ENCODE measurements at places on chromosomes 13 and 19.

DNA sequence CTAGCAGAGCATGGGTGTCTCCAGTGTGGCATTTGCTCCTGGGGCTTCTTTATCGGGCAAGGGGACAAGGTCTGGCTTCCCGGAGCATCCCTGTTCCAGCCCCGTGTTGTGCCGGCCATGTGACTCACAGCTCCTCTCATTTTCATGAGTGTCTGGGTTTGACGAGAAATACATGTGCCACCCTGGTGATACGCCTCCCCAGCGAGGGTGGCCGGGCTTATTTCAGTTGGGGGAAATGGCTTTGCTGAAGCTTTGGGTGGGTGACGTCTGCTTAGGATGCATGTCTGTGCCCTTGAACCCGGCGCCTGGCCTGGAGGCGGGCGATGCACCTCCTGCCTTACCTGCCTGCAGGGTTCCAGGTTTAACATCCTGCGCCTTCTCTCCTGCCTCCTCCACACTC is 61.9 kb upstream of the LDLR start:
- DNase-seq: no peak

DNA sequence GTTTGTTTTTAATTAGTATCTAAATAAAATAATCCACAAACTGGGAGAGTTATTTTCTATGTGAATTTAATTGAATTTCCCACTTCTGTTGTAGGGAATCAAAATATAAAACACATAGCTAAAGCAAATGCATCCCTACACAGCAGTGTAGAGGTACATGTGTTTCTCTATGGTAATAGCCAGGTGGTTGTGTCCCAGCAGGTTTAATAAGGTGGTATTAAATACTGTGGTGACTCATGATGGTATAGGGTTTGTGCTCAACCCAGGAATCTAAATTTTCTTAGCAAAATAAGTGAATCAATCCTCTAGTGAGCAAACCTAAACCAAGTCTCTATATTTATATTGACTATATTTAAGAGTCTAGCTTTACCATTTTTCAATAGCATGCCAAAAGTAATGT is 30.0 kb downstream of the PCDH9 start:
- DNase-seq: no peak

GRCh38 chr13:111469916-111470506 is 149.6 kb downstream of the TEX29 start:
- no peak for DNase-seq

GRCh38 chr13:114110091-114110829 is 22.2 kb downstream of the RASA3 start:
- DNase-seq: peak; percentile 39

GRCh38 chr19:3423183-3423829 is 56.9 kb downstream of the NFIC start:
- no peak for DNase-seq

Data from fibroblast of skin of abdomen (primary cell).